ENCODE measurements at places on chromosomes 3 and 15.

GRCh38 chr3:40229963-40230362 lies 79.5 kb upstream of the EIF1B start:
- DNase-seq = no peak

DNA sequence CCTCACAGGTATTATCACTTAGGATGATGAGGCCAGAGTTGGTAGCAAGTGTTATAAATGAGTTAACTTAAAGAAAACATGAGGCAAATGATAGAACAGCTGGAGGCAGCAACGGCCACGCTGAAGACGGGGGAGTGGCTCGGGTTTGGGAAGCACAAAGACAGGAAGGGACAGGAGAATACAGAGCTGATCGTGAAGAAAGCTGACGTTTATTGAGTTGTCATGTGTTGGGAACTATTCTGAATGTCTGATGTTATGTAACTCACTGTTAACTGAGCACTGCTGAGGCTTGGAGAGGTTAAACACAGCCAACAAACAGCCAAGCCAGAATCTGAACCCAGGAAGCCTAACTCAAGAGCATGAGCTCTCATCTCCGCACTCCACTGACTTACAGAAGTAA lies 42.3 kb downstream of the FGD5 start:
- no peak for DNase-seq

- DNase-seq = no peak
Measured at GRCh38 chr15:57597431-57597830, 5.7 kb downstream of the MYZAP start.

DNA sequence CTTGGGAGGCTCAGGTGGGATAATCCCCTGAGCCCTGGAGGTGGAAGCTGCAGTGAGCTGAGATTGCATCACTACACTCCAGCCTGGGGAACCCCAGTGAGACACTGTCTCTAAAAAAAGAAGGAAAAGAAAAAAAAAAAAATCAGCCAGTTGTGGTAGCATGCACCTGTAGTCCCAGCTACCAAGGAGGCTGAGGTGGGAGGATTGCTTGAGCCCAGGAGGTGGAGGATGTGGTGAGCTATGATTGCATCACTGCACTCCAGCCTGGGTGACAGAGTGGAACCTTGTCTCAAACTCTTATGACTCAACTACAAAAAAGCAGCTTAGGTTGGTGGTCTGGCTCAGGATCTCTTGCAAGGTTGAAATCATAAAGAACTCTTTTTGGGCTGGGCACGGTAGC lies 19.3 kb upstream of the GPX1 start:
- DNase-seq = no peak

GRCh38 chr3:176663387-176663786 lies 533.9 kb downstream of the TBL1XR1 start:
- DNase-seq = no peak

GRCh38 chr15:74258456-74259291 lies 22.5 kb downstream of the CCDC33 start:
- no peak for DNase-seq

DNA sequence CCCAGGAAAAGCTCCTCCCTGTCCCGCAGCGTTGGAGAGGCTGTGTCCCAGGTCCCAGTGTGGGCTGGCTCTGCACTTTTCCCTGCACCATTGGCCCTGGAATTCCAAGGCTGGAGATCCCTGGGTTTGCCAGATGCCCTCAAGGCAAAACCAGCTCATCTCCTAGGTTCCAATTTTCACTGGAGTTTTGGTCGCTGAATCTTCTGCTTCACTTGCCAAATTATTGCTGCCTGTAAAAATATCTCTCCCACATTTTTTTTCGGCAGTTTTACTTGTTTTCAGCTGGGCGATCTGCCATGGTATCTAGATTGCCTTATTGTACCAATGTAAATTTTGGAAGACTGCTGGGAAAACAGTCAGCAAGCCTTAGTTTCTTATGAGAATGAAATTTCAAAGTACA lies 150.9 kb upstream of the ATP10A start:
- DNase-seq = no peak

DNA sequence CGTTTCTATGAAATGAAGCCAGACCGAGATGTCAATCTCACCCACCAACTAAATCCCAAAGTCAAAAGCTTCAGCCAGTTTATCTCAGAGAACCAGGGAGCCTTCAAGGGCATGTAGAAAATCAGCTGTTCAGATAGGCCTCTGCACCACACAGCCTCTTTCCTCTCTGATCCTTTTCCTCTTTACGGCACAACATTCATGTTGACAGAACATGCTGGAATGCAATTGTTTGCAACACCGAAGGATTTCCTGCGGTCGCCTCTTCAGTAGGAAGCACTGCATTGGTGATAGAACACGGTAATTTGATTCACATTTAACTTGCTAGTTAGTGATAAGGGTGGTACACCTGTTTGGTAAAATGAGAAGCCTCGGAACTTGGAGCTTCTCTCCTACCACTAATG lies 41.9 kb upstream of the TRA2B start:
- no peak for DNase-seq

DNA sequence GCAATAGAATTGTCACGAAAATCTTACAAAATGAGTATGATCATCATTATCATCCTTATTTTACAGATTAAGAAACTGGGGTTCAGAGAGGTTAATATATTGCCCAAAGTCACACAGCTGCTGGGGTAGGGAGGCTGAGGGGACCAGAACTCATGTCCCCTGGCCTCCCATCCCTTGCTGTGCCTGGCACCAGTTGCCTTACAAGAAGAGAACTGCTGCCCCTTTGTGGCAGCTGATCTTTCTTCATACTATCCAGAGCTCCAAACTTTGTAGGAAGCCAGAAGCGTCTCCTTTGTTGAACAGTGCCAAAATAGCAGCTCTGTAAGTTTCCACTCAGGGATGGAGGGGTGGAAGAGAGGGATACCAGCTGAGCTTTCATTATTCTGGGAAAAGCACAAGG lies 236.8 kb upstream of the TBC1D5 start:
- DNase-seq = no peak

DNA sequence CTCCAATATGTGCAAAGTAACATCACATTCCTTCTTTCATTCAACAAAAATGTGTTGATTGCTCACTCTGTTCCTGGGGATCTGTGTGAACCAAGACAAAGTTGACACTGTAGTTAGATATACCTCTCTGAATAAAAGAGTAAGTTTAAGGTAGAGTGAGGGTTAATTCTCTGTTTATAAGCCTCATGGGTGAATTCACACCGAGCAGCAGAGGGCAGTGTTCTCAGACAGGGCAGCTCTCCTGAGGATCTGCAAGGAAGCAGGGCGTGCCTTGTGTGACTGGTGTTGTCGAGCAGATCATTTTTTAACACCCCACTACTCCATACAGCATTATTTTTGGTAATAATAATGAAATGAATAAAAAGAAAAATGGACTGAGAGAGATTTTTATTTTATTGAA lies 34.4 kb downstream of the PAQR9 start:
- DNase-seq = peak; percentile 36

GRCh38 chr15:48046813-48047438 lies 73.9 kb upstream of the SLC24A5 start:
- DNase-seq = no peak

Data from HTR-8/SVneo (cell line).